SW480 (cell line): ENCODE measurements at places on chromosomes 3 and 15.

DNA sequence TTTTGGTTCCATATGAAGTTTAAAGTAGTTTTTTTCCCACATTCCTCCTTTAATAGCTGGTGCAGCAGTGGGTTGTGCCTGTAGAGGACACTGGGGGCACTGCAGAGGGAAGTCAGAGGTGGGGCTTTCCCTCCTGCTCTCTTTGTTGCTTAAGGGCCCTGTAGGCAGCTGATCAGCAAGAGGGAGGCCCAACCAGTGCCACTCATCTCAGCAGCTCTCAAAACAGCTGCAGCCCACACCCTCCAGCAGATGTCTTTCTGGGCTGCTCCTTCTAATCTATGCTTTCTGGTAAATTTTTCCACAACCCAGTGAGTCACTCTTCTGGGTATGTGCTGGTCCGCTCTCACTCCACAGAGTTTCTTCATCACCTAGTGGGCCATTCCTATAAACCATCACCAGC, 263.8 kb downstream of the FEZF2 start:
- no peak for DNase-seq

GRCh38 chr3:150303768-150304167, 104.3 kb upstream of the TSC22D2 start:
- DNase-seq: peak; percentile 47

DNA sequence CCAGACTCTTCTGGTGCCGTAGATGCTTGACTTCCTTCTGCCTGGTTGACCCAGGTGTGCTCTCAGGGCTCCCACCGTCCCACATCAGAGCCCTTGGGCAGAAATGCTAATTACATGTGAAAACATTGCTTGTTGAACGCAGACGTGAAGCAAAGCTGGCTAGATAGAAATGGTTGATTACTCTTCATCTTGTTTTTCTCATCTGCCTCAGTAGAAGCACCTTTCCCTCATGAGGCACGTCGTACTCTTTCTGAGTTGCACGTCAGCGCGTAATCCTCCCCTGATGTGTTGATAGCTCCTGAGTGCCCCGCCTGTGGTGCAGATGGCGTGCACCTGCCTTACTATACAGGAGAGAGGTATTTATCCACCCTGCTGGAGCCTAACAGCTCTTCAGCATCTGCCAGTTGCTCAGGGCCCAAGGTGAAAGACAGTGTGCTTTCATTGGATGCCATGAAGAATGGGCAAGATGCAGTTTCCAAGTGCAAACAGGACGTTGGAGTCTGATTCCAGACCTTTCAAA, 18.1 kb downstream of the MAP6D1 start:
- no peak for DNase-seq

DNA sequence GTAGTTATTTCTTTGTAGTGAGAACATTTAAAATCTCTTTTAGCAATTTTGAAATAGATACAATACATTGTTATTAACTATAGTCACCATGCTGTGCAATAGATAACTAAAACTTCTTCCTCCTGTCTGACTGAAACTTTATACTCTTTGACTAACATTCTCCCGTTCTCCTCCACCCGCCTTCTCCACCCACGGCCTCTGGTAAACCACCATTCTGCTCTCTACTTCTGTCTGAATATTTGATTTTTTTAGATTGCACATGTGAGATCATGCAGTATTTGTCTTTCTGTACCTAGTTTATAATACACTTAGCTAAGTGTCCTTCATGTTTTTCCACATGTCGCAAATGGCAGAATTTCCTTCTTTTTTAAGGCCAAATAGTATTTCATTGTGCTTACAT, 72.8 kb upstream of the RBM5 start:
- DNase-seq: no peak

DNA sequence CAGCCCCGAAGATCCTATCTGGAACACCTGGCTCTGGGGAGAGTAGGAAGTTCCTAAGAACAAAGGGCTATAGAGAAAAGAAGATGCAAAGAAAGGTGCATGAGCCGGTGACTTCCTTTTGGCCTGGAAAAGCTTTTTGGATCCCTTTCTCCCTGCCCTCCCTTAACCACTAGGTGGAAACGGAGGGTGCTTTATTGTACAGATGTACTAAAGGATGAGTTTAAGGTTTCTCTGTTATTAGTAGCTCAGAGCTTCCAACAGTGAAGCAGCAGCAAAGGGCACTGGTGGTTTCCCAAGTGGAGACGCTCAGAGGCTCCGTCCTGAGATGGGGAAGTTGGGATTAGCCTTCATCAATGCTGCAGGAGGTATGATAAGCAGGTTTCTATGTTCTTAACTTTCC, 5.9 kb upstream of the ADGRG7 start:
- peak; percentile 36 for DNase-seq
